ENCODE measurements at places on chromosomes 1 and 21.

DNA sequence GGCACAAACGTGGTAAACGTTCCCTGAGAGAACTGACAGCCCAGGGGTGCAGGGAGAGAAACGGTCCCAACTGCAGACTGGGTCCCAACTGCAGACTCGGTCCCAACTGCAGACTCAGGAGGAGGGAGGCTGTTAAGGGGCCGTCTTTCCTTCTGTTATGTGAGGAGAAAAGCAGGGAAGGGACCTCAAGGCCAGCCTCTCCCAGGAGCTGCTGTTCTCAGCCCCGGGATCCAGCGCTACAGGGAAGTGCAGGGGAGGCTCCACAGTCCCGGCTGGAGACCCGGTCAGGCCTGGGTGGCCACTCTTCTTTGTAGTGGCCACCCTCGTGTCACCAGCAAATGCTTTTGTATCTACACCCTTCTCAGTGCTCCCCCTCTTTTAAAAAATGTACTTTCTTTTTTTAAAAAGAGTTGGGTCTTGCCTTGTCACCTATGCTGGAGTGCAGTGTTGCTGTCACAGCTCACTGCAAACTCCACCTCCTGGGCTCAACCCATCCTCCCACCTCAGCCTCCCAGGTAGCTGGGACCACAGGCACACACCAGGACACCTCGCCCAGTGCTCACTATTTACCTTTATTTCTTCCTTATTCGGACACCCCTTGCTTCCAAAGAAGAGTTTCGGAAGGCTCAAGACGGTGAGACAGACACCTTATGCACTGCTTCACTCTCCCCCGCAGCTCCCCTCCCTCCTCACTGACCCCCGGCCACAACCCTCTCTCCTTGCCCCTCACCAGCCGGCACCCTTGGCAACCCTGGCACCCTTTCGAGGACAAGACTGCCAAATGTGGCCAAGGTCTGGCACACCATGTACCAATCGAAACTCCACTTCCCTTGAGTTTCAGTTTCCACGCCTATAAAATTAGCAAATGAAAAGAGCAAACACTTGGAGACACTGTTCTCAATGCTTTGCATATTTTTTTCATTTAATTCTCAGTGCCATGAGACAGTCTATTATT, 21.8 kb downstream of the CAPN2 start:
- no peak for DNase-seq

DNA sequence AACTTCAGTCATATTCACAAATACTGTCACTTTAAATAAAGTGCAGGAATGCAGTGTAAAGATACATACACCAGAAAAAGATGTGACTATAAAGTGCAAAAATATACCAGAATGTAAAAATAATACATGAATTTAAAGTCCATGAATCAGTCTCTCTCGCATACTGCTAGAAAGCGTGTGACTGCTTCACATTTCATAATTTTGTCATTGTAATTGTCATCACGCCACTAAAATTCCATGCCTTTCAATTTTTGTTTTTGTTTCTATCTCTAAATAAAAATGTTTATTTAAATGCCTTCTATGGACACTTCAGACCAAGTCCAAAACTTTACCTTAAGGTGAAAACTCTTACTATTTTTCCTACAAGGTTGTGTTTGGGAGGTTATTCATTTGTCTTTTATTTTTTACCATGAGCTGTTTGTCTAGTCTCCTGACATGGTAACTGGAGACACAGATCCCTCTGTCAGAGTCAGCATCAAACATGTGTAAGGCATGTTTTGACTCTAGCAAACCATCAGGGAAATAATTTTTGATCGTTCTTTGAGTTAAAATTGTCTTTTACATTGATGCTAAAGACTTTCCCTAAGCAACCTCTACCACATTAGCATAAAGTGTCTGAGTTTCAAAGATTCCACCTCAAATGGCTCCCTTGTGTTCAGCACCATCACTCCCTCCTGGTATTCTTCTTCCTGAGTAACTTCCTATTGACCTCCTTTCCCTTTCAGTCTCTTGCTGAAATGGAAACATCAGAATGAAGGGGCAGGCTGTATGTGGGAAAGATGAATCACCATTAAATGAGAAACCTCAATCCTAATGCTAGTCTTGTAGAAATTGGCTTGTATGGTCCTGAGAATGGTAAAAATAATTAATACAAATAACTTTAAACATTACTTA, 14.0 kb upstream of the AIM2 start:
- DNase-seq = no peak

GRCh38 chr1:168531615-168532345, 12.0 kb downstream of the XCL2 start:
- DNase-seq = no peak

DNA sequence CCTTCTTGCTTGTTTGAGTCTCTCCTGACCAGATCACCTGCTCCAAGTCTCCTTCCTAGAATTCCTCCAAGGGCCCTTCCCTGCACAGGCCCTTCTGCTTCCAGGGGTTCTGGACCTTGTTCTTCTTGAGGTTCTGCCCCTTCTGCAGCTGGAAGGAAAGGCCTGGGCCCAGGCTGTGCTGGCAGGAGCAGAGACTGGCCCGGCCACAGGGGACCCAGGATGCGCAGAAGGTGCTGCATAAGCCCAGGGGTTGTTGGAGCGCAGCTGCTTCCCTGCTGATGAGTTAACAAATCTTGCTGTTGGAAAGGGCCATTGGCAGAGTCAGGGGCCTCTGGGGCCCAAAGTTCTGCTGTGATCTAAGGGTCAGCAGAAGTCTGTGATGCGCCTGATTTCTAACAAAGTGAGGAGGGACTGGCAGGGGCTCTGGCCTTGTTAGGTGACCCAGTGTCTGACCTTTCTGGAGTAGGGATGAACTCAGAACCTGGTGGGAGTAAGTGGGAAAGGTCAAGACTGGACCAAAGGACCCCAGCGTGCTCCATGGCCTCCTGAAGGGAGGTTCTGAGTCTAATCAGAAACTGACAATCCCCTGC, 509.8 kb downstream of the PTPRU start:
- DNase-seq = no peak

Data from HS-27A (cell line).